ENCODE measurements at places on chromosomes 1 and 21. TPM values are rescaled to one million over a fixed set of nuclear protein-coding genes. Genes with fewer than 3 reads are reported as not detected.

DNA sequence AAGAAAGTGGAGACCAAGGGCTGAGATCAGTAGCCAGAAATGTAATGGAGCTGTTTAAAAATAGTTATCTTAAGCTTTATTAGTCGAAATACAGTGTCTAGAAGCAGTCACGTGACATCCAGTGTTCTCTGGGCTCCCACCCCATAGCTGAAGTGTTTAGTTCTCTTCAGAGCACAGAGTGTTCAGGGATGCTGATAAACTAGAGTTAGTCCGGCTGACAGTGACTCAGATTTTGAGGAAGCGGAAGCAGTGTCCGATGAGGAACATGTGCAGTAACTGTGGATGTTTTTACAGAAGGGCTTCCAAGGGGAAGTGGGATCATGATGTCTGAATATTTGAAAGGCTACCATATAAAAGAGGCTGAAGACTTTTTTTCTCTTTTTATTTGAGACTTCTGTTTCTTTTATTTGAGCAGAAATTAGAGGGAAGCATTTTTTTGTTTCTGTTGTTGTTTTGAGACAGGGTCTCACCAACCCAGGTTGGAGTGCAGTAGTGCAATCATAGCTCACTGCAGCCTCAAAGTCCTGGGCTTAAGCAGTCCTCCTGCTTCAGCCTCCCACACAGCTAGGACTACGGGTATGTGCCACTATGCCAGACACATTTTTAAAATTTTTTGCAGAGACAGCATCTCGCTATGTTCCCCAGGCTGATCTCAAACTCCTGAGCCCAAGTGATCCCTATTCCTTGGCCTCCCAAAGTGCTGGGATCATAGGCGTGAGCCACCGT lies 124.2 kb downstream of the GALNT2 start:
- no peak for DNase-seq

The OR2L8 gene
- not detected for total RNA-seq

GRCh38 chr1:27868556-27868931 lies 3.8 kb upstream of the THEMIS2 start:
- DNase-seq = no peak

The ERICH3 gene
- total RNA-seq = not detected

DNA sequence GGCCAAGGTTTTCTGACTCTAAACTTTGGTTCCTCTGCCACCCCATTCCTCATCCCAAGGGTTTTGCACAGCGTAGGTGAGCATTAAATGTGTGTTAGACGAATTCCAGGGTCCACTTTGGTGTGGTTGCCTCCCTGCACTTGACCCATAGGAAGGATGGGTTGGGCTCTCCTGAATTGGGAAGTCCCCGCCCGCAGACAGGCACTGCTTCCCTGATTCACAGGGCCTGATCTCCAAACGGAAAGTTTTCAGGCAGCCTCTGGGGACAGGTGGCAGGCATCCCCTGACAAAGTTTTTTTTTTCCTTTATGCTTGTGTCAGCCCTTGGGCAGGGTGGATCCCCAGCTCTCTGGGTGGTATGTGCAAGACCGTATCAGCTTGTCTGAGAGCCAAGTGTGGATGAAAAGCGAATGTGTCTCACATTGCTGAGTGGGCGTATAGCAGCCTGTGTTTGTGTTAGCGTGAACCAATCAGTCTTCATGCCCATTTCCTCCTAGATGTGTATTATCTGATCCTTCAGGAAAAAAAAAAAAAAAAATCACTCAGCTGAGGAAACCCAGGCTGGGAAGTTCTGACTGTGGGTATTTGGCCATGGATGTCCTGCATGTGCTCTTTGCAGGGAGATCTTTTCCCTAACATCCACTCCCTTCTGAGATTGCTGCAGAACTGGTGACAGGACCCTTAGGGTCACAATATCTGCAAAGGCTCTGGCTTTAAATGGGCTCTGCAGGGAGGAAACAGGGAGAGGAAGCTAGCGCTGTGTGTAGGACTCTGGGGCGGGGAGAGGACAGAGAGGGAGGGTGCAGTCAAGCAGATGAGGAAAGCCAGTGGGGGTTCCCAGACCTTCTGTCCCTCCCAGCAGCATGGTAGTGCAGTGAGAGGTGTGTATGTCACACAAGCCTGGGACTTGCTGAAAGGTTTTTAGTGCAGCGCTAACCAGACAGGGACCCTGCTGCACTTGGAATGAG lies 42.2 kb upstream of the TRABD2B start:
- no peak for DNase-seq

The KCNQ4 gene
- 0.63 TPM for total RNA-seq

Measured in osteocyte (in vitro differentiated cells).